ENCODE measurements at places on chromosomes 2 and 18.

DNA sequence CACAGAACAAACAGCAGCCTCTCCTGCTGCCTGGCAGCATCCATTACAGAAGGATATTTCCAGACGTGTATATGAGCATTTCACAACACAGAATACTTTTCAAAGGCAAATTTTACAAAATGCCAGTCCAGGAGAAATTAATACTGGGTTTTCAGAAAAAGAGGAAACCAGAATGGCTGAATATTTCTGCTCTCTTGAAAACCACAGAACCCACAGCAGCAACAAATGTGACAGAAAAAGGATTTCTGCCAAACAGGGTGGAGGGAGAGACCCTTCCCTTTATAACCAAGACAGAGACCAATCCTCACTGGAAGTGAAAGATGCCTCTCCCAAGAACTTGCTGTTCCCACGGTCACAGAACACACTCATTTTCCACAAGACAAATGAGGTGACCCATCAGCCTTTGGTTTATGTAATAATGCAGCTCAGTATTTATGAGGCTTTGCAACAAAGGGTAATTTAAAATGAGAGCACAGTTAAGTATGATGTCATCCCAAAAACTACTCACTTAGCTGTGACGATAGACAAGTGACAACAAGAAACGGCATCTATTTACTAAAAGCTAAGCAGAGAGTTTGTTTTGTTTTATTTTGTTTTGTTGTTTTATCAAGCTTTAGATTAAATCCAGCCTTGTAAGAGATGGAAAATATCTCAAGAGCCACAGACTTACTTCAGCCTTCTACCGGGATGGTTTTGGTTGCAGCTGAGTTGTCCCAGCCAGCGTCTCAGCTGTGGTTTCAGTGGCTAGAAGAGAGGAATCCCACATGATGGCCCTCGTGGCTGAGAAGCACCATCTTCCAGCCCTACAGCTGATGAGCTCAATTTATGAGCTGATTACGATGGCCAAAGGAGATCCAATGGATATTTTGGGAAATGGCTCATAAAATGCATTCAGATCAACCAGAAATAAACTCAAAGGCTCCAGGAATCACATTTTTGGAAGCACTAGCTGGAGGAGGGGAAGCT lies 249.3 kb upstream of the AGAP1 start:
- no peak for DNase-seq

DNA sequence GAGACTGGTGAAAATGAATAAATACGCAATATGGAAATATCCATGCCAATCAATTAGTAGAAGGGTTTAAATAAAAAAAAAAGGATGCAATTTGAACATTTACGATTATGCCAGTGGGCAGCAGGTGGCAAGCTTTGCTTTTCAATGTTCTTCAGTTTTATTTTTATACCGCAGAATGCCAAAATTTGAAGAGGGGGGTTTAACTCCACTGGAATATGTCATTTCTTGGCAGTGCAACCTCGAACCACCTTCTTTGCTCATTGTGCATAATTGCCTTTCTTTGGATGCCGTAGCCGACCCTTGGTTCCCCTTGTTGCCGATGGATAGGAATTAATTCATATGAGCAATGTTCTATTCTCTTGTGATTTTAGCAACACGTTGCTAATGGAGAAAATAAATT lies 88.0 kb downstream of the LTBP1 start:
- DNase-seq = no peak

DNA sequence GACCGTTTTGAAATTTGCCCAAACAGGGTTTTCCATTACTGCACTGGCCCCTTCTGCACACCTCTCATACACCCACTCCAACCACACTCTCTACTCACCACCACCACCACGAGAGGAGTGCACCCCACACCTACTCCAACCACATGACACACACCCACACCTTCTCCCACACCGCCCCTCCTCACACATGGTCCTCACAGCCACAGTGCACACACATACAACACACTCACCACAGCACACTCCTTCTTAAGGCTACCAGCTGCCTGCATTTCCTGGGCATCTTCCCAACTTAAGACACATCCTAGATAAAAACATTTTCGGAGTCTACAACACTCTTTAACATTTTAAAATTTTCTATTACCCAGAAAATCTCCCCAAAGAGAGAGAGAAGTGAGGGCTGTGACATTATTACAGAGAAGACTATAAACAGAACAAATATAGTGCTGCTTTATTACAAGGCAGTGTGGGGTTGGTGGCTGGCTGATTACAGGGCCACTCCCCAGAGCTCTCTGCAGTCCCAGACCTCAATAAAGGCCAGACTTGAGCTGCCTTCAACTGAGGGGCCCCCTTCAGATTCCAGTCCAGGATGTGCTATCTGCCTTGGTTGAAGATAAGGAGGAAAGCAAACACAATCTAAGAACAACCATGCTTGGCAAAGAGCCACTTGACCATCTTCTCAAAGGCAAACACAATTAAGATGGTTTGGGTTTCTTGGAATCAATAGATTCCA lies 36.1 kb downstream of the NHEJ1 start:
- no peak for DNase-seq

- DNase-seq = no peak
Measured at GRCh38 chr18:23779696-23780303, 90.5 kb downstream of the LAMA3 start.

DNA sequence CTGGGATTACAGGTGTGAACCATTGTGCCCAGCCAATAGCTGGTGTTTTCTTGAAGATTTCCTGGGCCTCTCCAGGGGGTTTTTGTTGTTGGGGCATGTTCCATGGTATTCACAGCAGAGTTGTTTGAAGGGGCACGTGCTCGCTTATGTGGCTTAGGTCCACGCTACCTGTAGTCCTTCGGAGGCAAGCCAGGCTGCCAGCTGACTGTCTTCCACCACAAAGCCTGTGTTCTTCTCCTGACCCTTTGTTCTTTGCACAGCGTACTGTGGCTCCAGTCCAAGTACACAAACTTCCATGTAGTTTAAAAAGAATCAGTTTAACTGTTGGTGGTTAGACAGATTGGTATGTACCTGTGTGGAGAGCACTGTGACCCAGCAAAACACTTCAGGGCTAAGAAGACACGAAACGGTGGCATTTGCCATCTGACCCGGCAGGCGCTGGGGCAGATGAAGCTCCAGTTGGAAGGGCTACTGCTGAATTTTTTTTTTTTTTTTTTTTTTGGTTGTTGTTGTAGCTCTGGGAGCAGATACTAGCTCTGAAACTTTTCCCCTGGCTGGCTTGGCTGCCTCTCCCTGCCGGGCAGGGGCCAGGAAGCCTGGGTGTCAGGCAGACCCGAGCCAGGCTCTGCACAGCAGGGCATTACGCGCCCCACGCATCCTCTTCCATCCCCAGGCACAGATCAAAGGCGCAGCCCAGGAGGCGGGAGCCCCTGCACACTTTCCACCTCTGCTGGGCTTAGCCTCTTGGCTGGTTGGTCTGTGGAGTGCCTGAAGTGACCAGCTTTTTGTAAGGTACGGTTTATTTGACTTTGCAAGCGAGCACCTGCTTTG lies 5.7 kb downstream of the GREB1 start:
- peak; percentile 63 for DNase-seq

DNA sequence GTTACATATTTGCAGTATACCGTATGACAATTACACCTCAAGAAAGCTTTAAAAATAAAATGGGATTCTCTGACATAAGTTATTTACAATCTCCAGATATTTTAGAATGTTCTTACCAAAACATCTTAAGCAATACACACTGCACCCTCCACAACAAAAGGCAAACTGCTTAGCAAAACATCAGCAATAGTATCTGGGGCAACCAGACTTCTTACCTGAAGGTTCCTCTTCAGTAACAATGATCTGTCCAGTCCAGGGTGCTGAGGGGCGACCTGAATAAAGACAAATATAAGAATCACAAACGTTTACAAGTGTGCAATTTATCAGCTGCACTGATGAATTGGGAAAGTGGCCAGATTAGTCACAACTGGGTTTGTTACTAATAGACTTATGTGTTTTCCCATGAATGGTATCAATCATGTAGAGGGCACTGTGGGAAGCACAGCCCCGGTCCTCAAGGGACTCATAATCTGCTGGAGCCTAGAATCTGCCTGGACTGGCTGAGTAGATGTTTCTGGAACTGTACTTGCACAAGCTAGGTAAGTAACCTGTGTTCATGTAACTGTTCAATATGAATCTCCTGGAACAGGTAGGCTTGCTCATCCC lies 70.7 kb downstream of the MYOM1 start:
- DNase-seq = no peak

DNA sequence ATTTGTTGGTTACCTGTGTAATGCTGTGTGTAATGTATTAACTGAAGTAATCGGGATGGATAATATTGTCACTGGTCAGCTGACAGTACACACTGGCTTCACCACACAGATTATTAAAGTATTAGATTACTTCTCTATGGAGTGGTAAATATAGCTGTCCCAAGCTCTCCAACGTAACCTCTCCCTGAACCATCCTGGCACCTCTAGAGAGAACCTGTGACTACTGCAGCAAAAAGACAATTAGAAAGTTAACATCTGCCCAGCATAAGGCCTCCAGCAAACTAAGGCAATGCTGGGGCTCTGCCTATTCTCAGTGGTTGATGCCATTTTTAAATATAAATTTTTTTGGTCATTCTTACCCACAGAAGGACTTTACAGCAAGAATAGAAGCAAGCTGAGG lies 351.3 kb downstream of the GPD2 start:
- DNase-seq = no peak

GRCh38 chr2:196259507-196260481 lies 88.4 kb upstream of the STK17B start:
- DNase-seq = no peak

DNA sequence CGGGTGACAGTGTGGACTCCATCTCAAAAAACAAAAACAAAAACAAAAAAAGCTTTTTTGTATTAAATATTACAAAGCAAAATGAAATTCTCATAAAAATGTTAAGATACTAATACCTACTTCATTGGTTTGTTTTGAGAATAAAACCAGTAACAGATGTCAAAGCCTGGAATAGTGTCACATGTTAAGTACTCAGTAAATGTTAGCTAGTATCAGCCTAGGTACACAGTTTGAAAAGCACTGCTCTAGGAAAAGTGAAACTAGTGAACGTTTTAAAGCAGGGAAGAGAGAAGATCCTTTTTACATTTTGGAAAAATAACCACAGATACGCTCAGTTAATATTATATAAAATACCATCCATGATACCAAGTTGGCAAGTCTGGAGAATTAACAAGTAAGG lies 37.1 kb upstream of the ADAM17 start:
- DNase-seq = no peak

- DNase-seq = no peak
Measured at GRCh38 chr2:226256237-226256636, 543.4 kb downstream of the IRS1 start.

- DNase-seq = no peak
Measured at GRCh38 chr2:101811226-101812015, 113.9 kb downstream of the MAP4K4 start.

- no peak for DNase-seq
Measured at GRCh38 chr18:55775972-55776371, 188.0 kb upstream of the TCF4 start.

- DNase-seq = no peak
Measured at GRCh38 chr2:52463457-52463856, 1304.1 kb upstream of the CHAC2 start.

DNA sequence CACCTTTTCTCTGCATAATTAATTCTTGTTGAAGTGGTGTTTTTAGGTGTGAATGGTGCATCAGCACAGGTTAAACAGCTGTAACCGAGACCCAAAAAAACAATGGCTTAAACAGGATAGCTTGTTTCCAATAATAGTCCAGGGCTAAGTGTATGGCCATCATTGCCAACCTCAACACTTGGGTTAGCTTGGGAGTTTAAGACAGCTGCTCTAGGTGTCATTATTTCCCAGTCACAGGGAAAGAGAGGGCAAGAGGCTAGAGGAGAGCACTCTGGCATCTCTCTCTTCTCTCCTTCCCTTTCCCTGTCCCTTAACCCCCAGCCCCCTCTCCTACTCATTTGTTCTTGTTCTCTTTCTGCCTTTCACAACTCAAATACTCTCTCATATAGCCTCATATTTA lies 21.1 kb downstream of the BIRC6 start:
- DNase-seq = no peak

DNA sequence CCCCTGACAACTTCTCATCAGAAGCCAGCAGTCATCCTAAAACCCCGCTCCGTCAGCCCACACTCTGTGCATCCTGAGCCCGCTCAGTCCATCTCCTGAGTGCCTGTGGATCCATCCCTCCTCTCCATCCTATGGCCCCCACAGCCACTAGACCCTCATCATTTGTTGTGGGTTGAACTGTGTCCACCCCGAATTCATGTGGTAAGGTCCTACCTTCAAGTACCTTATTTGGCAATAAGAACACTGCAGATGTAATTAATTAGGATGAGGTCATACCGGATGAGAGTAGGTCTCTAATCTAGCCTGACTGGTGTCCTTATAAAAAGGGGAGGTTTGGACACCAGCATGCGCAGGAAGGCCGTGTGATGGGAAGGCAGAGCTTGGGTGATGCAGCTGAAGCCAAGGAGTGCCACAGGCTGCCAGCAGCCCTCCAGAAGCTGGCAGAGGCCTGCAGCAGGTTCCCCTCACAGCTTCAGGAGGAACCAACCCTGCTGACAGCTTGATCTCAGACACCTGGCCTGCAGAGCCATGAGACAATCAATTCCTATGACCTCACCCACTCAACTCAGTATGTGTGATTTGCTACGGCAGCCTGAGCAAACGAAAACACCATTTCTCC lies 192.4 kb downstream of the ZBTB7C start:
- DNase-seq = no peak

- DNase-seq = no peak
Measured at GRCh38 chr2:148303161-148303560, 282.3 kb downstream of the MBD5 start.

DNA sequence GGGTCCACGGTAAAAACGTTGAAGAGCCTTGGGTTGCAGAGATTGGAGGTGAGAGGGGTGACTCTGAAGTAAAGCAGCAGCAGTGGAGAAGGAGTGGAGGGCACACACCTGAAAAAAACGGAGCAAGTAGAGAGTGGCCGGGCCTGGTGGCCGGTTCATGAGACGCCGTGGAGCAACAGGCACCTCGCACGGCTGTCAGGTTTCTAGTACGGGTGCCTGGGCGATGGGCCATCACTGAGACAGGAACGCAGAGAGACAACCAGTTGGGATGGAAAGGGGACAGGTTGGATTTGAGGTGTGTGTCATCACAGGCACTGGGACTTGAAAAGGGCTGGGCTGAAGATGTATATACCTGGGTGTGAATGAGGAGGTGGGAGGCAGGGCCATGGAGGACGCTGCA lies 104.2 kb downstream of the MTCL1 start:
- DNase-seq = no peak

GRCh38 chr2:141906678-141907077 lies 224.1 kb downstream of the LRP1B start:
- no peak for DNase-seq

DNA sequence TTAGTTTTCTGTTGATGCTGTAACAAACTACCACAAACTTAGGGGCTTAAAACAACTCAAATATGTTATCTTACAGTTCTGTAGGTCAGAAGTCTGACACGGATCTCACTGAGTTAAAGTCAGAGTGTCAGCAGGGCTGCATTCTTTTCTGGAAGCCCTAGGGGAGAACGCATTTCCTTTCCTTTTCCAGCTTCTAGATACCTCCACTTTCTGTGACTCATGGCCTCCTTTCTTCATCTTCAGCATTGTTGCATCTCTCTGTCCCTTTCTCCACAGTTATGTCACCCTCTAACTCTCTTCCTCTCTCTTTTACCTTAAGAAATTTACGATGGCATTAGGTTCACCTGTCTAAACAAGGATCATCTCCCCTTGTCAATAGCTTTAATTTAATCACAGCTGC lies 13.3 kb upstream of the PPP4R1 start:
- no peak for DNase-seq

Measured in urinary bladder (tissue), 4 donors.